Regular cardiac myocyte (primary cell): ENCODE measurements at places on chromosomes 4 and X. TPM values are rescaled to one million over a fixed set of nuclear protein-coding genes. Genes with fewer than 3 reads are reported as not detected.

Gene F8A1
- total RNA-seq, result 0.19 and 0.56 TPM in 2 replicates

Gene NXF2
- total RNA-seq, result not detected in 2 replicates

Gene EMCN
- 2.5 and 6.5 TPM in 2 replicates for total RNA-seq

Gene SPATA4
- 0.19 and 0.28 TPM in 2 replicates for total RNA-seq

Gene ARHGAP6
- total RNA-seq, result 4.4 and 4.8 TPM in 2 replicates

Gene RBM46
- total RNA-seq, result not detected in 2 replicates

Gene ESX1
- total RNA-seq, result not detected in 2 replicates

Gene TASL
- not detected in 2 replicates for total RNA-seq

Gene CDKL2
- under 0.01 and 1.1 TPM in 2 replicates for total RNA-seq

Gene PAGE1
- not detected in 2 replicates for total RNA-seq

Gene TRPC5OS
- total RNA-seq, result not detected in 2 replicates

Gene MYL5
- 10.7 and 13.8 TPM in 2 replicates for total RNA-seq

Gene TLR2
- total RNA-seq, result 0.85 TPM in 1 of 2 replicates, not detected in the other

Gene MSANTD1
- 0.56 and 0.58 TPM in 2 replicates for total RNA-seq

Gene XAGE2
- not detected in 2 replicates for total RNA-seq

Gene ATP1B4
- total RNA-seq, result not detected in 2 replicates

Gene GYPB
- not detected in 2 replicates for total RNA-seq

Gene PPP2R2C
- not detected in 2 replicates for total RNA-seq

Gene ATP8A1
- 0.19 and 1.1 TPM in 2 replicates for total RNA-seq

Gene RAB41
- not detected in 2 replicates for total RNA-seq

Gene AMBN
- total RNA-seq, result not detected in 2 replicates

Gene KCNE5
- 0.38 and 0.56 TPM in 2 replicates for total RNA-seq

Gene S100P
- not detected in 2 replicates for total RNA-seq
